ENCODE measurements at places on chromosomes 11 and 22.

- DNase-seq = no peak
These were observed 90.5 kb downstream of the MYEOV start for GRCh38 chr11:69384251-69385143.

DNA sequence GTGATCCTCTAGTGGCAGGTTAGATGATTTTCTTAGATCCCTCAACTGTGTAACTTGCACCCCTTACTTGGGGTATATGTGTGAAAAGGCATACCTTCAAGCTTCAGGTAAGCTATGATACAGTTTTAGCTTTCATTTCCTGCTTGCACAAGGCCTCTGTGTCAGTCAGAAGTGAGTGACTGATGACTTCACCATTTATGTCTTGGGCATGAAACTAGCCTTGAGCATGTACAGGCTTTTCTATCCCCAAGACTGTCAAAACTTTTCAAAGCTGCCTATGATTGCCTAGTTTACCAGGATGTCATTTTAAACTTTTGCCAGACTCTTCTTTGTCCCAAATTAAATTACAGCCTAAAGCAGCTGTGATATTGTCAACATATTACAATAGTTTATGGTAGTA, 286.1 kb upstream of the CNTN5 start:
- DNase-seq = no peak

- no peak for DNase-seq
These were observed 334.0 kb downstream of the KCNA4 start for GRCh38 chr11:29682856-29683255.

DNA sequence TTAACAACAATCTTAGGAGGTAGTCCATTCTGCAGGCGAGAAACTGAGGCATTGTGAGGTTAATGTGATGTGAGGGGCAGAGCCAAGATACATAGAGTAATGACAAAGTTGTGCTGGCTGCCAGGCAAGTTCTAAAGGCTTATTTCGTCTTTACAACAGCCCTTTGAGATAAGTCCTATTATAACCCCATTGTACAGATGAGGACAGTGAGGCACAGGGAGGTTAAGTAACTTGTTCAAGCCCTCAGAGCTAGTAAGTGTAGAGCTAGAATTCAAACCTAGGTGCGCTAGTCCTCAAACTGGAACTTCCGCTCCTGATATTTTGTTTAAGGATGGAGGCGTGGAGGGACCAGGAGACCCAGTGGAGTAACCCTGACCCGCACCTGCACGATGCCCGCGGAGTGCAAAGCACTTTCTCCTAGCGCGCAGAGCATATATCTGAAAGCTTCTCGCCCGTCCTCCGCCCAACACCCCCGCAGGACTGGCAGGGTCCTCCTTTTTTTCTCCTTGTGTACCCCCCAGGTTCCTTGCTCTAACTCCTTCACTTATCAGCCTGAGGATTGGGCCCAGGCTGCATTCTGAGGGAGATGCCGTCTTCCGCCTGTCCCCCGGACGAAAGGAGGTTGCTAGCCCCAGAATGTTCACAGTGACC, 4.9 kb upstream of the FLI1 start:
- DNase-seq = no peak

DNA sequence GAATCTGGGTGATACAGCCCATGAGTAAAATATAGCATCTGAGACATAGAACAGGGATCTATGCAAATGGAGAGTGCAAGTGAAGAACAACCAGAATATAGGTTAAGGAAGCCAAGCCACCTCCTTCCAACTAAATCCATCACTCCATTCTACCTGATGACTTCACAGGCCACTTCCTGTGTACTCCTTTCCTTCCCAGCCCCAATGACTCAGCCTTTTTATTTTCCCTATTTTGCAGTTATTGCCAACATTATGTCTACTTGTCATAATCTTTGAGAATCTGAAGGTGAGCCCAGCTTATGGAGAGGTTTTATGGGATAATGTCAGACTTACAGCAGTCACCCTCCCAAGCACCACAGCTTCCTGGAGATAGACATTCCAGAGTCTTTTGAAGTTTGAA, 1.4 kb upstream of the OR52M1 start:
- no peak for DNase-seq

GRCh38 chr11:87451395-87451794, 413.7 kb downstream of the TMEM135 start:
- DNase-seq = no peak

- no peak for DNase-seq
These were observed 93.2 kb downstream of the GGTLC2 start for GRCh38 chr22:22737590-22737989.

DNA sequence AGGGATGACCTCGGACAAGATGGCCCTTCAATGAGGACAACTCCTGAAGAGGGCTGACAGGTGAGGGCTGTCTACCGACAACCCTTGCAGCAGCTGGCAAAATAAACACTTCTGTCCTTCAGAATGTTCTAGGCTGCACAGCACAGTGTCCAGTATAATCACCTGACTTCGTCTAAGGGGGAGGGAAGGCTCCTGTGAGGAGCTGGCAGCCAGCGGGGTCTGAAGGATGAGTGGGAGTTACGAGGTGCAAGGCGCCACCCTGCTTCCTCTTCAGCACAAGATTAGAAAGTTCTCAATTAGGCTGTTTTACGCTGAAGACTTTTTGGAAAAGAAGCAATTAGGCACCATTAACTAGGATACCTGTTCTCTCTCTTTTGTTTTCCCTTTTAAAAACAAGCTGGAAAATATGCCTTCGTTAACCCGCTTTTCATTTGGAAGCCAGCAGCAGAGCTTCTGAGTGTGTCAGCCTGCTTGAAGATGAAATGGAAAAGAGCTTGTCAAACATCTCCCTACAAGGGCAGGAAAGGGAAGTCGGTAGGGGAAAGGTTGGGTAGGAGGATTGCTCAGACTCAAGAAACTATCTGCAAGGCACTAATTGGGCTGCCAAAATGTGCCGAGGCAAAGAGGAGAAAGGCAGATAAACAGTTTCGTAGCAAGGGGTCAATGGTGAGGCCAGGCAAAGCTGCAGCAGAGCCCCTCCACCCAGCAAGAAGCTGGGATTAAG, 592.2 kb upstream of the CADM1 start:
- no peak for DNase-seq

GRCh38 chr11:107776062-107776461, 64.2 kb upstream of the SLN start:
- no peak for DNase-seq

All from activated CD4-positive, alpha-beta T cell treated with anti-CD3 and anti-CD28 coated beads, Interleukin-2, Interleukin-4, amounts not matched to agents 100 ng/mL and 50 ng/mL, durations not matched to agents 16 hours and 8 hours (primary cell).